ENCODE measurements at places on chromosomes 12 and 14.

DNA sequence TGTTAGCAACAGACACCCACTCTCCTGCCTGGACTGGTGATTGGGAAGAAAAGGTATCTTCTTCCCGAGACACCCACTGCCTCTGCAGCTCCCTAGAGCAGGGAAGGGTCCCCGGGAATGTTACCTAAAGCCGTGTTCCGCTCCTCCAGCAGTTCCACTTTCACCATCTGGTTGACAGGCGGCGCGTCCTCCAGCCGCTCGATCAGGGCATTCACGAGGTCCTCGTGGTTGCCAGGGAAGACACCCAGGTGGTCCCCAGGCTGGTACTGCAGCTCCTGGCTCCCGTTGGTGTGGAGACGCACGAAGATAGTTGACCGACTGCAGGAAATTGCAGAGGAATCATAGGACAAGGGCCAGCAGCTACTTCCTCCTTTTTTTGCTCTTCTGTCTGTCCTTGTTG lies 44.2 kb upstream of the FBXO21 start:
- DNase-seq = no peak

DNA sequence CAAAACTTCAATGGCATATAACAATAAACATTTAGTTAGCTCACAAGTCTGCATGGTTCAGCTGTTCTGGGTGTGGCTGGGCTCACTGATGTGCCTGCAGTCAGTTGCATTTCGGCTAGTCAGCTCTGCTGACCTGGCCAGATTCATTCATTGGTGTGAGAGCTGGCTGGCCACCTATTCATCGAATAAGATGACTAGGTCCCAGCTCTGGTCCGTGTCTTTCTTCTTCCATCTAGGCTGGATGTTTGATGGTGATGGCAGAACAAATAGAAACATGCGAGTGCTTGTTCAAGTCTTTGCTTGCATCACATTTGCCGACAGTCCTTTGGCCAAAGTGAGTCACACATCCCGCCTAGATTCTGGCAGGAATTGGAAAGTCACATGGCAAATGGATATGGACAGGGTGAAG lies 203.3 kb upstream of the CRY1 start:
- no peak for DNase-seq

- no peak for DNase-seq
Observed at GRCh38 chr12:57712701-57713100, 18.8 kb downstream of the OS9 start.

DNA sequence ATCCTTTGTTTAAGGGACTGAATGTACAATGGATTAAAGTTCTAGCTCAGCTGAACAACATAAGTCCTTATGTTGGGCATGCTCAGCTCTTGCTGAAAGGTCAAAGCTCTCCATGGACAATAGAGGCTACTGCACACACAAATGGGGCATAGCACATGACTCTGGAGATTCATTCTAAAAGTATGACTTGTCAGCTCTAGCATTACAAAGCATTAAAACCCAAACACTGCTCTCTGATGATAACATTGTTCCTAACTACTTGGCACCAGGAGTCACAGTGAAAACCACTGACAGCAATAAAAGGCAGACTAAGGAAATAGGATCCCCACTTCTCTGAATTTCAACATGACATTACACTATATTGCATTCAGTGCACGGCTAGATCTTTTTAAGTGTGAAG lies 21.9 kb upstream of the FSCB start:
- no peak for DNase-seq

DNA sequence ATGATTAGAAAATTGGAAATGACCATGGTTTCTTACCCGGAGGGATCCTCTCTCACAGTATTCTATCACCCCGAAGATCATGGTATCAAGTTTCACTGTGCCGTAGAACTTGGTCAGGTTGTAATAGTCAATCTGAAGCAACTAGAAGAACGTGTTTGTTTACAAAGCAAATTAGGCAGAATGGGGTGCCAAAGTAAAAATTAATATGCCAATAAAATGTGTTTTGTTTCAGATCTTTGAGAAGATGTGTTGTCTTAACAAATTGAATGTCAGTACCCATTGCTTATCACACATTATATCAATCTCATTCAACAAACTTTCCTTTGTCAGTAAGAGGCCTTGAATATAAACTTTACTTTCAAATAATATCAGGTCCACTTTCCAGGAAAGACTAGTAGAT lies 45.0 kb downstream of the GUCY2C start:
- DNase-seq = no peak

GRCh38 chr12:81888961-81889360 lies 129.8 kb upstream of the PPFIA2 start:
- DNase-seq = no peak

DNA sequence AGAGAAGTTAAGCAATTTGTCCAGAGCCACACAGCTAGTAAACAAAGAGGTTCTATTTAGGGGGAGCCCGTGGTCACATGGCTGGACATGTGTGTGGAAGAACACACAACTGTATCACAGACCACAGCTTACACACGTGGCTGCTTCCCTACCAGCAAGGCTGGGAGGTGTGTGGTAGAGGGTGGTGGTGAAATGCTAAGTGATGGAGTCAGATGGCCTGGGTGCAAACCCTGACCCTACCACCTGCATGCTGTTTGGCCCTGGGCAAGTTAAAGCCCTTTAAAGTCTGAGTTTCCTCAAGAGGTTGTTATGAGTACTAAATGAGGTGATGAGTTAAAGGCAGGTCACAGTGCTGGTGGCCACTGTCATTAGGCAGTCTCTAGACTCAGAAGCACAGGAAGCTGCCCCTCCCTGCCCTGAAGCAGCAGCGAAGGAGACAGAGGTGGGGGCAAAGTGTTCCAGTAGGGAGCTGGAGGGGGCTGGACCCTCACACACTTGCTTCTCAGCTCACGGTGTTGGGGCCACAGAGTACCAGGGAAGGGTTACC lies 64.2 kb downstream of the ERH start:
- no peak for DNase-seq

GRCh38 chr14:100466111-100466856 lies 120.9 kb downstream of the BEGAIN start:
- DNase-seq = no peak

- DNase-seq = no peak
Observed at GRCh38 chr12:56720731-56721151, 4.4 kb downstream of the NACA start.

DNA sequence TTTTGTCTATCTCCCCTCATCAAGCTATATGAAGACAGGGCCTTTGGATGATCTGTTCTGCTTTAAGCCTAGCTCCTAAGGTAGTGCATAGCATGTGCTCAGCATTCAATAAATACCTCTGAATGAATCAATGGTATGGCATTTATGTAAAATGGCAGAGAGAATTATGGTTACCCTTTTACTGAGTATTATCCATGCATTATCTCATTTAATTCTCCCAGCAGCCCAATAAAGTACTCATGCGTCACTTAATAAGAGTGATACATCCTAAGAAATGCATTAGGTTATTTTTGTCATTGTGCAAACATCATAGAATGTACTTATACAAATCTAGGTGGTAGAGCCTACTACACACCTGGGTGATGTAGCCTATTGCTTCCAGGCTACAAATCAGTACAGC lies 269.7 kb downstream of the KSR2 start:
- no peak for DNase-seq

GRCh38 chr12:89414322-89414721 lies 62.0 kb upstream of the DUSP6 start:
- DNase-seq = no peak

GRCh38 chr12:123367511-123367910 lies 2.9 kb upstream of the SBNO1 start:
- no peak for DNase-seq

GRCh38 chr12:129549656-129550055 lies 354.2 kb downstream of the TMEM132D start:
- DNase-seq = no peak

DNA sequence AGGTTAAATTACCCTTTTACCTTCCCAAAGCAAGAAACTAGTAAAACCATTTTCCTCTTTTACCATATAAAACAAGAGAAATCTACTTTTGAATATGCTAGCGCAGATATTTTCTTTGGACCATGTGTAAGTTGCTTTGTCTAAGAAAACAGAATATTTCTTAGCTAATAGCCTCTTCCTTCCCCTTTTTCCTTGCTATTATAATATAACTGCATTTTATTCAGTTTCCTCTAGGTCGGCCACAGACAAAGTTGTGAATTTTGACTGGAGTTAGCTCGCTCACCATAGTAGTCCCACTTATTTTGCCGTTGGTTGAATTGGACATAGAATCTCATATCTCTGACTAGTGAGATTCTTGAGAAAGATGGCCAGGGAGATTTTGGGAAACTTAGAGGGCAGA lies 115.6 kb downstream of the PLEKHA5 start:
- DNase-seq = no peak

GRCh38 chr14:53401646-53402045 lies 248.5 kb upstream of the DDHD1 start:
- DNase-seq = no peak

DNA sequence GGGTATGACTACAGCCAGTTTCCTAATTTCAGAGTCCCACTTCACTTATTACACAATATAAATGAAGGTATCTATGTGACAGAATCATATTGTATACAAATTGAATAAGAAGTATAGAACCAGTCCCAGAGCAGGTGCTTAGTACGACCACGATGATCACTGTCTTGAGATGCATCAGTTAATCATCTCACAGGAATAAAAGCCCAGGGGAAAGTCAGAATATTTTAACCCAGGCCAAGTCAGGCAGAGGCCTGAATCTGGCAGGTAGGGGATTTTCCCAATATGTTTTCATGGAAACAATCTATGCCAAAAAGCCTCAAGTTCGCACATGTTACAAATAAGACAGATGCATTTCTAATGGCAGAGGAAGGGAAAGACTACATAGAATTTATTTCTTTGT lies 758.4 kb downstream of the BCL11B start:
- no peak for DNase-seq

DNA sequence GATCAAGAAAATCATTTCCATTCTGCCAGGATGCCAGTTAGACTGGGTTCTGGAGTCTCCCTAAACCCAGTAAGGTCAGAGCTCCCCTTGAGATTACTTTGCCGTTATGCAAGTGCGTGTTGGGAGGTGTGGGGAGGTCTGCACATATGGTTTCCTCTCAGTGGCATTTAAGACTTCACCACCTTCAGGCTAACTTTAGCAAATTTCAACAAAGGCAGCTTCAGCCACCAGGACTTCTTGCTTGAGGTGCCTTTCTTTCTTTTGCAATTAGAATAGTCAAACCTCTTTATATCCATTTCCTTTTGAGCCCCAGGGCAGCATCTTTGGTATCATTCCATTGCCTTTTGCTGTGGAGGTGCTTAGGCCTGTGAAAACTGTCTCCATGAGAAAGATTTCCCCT lies 117.2 kb upstream of the CCND2 start:
- no peak for DNase-seq

DNA sequence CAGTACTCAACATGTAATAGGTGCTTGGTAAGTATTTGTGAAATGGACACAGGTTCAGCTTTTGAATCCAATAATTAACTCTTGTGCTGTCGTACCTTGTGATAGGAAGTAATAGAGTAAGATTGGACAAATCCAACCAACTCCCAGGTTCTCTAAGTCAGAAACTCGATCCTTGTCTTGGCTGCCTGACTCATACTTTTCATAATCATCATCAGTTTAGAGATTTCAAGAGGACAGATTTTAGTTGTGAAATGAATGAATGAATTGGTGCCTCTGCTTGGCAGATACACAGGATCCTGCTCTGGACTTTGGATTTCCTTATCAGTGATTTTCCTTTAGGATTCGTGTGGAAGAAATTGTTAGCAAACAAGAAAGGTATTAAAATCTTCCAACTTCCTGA lies 1145.2 kb downstream of the AACS start:
- DNase-seq = no peak

DNA sequence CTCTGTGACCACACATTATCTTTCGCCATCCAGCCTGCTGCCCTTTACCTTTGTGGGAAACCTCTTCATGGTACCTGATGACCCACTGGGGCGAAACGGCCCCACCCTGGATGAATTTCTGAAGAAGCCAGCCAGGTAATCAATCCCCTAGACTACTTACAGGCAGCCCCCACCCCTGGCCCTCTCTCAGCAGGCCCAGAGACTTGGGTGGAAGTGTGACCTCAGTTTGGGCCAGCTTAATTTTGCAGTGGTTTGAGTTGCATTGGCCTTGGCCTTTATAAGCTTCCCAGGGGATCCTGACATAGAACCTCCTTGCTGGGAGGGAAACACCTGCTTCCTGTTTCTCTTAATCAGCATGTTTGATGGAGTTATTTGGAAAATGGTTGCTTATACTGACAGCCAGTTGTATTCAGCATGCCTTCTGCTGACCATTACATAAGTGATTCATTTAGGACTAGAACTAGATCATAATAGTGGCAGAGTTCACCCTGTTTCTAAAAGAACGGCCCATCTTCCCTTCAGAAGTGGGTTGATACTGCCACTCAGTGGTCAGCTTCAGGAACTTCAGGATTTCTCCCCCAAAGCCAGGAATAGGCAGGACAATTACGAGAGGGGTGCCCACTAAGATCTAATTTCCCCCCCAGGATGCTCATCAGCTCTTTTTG lies 6.1 kb downstream of the SDR39U1 start:
- DNase-seq = no peak

- no peak for DNase-seq
Observed at GRCh38 chr12:98582093-98582492, 11.4 kb upstream of the SLC25A3 start.

DNA sequence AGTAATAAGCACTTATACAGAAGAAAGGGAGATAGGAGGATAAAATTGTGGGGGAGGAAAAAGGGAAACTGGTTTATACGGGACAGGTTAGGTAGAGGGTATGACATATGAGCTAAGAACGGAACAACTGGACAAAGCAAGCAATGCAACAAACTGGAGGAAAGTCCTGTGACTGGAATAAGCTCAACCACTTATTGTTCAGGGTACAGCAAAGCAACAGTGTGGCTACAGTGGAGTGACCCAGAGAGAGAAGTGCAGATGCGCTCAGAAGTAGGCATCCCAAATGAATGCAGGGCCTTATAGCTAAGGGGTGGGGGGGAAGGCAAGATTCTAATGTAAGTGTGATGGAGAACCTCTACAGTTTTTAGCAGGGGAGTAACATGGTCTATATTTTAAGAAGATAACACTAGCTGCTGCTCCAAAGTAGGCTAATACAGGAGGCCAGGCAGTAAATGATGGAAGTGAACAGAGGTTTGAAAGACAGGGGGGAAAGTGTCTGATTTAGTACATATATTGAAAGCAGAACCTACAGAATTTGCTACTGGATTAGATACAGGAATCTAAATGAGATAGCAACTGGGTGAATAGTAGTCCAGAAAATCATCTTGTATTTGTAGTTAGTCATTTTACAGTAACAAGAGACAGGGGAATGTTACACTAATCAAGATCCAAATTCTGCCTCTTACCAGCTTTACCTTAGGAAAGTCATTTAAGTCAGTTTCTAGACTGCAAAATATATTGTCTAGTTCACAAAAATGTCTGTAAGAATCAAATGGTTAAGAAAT lies 3.3 kb downstream of the UBE2N start:
- no peak for DNase-seq

DNA sequence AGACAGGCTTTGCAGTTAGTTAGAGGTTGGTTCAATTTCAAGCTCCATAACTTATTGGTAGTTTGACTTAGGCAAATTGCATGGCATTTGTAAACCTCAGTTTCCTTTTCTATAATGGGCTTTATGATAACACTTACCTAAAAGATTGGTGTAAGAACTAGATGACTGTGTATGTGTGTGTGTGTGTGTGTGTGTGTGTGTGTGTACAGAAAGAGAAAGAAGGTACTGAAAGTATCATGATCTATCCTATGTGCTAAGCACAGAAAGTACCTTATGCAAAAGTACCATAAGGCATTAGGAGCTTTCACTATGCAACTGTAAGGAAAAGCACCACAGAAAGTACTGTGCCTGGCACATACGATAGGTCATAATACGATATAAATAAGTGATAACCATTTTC lies 304.3 kb upstream of the KITLG start:
- DNase-seq = no peak

Data from activated gamma-delta T cell (primary cell).